ENCODE measurements at places on chromosomes 16 and 17.
A peak's percentile ranks its signal among the peaks of the same experiment; 100 is the strongest.

GRCh38 chr17:38425744-38426143, 2.5 kb upstream of the ARHGAP23 start:
- no peak for DNase-seq

GRCh38 chr17:11795906-11796305, 197.6 kb downstream of the DNAH9 start:
- no peak for DNase-seq

DNA sequence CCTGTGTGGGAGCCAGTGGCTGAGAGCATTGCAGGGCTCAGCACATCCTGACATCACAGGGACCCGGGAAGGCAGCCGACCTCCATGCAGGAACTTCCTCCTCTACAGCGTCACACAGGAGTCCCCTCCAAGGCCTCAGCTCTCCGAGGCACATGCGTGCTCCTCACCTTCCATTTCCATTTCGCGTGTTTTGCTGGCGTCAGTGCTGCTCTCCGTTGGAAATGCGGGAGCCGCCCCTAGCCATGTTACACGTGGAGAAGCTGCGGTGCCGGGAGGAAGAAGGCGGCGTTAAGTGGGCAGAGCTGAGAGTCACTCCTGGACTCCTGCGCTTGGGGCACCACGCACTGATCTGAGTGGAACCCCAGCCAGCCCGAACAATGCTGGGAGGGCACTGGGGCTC, 25.2 kb upstream of the CRISPLD2 start:
- DNase-seq, result no peak

- no peak for DNase-seq
These were observed 9.3 kb downstream of the C16orf78 start for GRCh38 chr16:49382916-49383315.

DNA sequence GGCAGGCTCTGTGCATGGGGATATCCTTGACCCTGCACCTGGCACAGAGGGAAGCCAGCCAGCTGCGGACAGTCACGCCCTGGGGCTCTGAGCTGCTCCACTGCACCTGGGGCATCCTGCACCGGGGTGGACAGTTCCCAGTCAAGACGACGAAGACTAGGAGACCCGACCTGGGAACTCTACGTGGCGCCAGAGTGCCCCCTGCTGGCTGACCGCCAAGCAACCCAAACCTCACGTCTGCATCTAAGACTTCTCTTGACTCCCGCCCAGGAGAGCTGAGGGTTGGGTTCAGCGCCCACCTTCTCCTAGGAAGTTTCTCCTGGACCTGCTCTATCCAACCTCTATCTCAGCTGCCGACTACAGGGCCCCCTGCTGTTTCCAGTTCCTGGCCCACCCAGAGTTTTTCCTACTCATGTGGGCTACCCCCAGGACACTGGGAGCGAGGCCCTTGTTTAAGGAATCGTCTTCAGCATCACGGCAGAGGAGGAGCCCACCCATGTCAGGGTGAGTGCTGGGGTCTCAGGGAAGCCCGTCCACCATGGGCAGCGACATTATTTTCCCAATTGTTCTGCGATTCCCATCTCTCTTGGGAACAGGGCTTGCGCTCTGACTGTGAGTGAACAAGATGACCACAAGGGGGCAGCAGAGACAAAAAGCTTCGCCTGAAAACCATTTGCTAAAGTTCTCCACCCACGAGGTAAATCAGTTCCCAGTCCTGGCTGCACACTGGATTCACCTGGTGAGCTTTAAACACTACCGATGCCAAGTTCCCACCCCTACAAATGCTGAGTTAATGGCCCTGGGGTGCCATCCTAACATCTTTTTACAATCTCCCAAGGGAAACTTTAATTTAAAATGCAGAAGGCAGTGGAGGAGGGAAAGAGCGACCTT, 29.3 kb downstream of the TLE7 start:
- DNase-seq, result peak; percentile 45

- no peak for DNase-seq
These were observed 4.0 kb downstream of the PYY start for GRCh38 chr17:43949781-43950180.

DNA sequence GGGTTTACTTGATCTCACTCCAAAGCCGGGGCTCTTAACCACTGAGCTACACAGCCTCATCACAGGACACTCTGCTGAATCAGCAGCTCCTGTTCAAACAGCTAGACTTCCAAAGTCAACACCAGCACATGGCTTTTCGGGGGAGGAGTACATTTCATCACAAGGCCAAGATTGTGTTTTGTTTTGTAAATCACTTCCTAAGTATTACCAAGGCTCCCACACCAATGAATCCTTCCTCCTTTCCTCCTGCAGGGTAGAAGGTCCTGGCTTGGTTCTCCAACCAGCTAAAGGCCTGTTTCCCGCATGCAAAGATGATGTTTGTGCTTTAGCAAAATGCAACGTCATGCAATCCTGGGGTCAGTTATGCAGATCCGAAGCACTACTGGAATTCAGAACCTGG, 152.5 kb downstream of the XYLT1 start:
- no peak for DNase-seq

- DNase-seq, result no peak
These were observed 4.1 kb upstream of the KRT34 start for GRCh38 chr17:41386227-41386626.

DNA sequence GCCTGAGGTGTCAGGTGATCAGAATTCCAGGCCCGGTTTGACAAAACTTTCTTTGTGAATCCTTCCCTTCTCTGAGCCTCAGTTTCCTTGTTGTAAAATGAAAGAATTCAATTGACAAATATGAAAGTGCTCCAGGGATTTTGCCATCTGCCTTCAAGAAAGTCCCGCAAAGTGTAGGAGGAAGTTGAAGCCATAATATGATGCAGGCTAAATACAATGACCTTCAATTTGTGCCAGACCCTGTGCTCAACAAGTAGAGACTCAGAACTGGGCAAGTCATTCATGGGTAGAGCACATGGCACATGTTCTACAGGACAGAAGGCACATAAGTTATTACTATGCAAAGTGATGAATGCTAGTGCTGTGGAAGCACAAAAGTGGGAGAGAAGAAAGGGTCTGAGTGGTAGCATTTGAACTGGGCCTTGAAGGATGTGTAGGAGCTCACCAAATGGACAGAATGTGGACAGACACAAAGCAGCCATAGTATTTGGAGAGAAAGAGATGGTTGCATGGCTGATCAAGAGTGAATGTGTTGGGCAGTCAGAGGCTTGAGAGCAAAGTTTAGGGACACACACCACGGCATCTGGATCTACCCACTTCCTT, 2.4 kb upstream of the SCIMP start:
- DNase-seq, result no peak

DNA sequence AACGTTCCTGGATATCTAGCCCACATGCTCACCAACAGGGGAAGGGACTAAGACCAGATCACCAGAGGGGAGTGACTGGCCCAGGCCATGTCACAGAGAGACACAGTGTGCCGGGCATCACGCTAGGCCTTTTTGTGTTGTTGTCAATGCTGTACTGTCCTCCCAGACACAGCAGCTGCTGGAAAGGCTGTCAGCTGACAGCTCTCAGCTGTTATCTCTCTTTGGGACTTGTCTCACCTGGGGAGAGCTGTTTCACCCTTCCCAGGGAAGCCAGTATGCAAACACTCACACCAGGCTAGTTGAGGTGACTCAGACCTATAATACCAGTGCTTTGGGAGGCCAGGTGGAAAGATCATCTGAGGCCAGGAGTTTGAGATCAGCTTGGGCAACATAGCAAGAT, 19.4 kb downstream of the UNC45B start:
- no peak for DNase-seq

DNA sequence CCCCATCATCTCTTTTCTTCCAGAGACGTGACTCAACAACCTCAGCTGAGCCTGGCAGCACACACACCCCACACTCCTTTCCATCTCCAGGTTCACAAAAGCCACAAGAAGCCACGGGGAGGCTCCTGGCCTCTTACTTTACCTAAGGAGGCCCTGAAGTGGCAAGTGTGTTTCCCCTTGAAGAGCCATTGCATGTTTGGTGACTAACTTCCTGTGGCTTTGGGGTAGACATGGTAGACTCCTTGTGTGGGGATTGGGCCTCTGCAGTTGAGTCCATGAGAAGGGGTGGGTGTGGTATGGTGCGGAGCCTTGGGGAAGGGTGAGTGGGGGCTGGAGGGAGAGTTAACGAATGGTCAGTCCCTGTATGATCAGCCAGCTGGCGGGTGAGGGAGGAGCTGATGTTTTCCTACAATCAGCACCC, 24.2 kb downstream of the SAP30BP start:
- no peak for DNase-seq

DNA sequence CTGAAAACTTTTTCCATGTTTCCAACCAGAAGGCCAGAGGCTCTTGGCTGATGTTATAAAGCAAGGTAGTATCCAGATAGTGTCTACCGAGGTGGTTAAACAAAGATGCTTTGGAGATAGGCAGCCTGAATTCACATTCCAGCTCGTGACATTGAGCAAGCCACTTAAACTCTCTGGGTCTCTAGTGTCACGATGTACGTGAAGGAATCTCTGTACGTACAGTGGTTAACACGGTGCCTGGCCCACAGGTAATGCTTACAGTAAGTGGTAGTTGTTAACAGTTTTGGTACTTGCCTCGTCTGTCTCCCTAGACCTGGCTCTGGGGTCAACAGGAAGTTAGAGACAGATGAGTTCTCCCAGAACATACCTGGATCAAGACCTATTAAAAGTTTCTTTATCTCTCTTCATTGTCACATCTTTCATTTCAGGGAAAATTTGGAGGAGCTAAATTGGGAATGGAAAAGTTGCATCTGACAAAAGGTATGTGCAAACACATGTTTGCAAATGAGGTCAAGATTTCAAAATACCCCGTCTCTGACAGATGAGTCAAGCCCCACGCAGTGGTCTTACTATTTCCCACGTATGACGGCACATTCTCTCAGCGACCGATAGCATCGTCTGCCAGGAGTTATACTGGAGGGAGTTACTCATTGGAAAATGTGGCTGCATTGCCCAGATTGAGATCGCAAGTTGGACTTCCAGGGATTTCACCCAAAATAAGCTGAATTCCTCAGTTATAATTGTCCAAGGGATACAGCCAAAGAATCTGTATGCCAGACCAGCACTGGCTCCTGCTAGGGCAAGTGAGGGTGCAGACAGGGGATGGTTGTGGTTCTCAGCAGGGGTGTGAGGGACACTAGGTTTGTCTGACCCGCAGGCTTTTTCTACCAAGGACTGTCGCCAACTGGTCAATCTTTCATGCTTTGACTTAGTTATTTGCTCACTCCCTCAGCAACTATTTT, 18.9 kb upstream of the MYH10 start:
- no peak for DNase-seq

- no peak for DNase-seq
These were observed 153.5 kb downstream of the RBFOX3 start for GRCh38 chr17:79457376-79457775.

- DNase-seq, result no peak
These were observed 14.2 kb downstream of the SLC7A5 start for GRCh38 chr16:87854907-87855683.

DNA sequence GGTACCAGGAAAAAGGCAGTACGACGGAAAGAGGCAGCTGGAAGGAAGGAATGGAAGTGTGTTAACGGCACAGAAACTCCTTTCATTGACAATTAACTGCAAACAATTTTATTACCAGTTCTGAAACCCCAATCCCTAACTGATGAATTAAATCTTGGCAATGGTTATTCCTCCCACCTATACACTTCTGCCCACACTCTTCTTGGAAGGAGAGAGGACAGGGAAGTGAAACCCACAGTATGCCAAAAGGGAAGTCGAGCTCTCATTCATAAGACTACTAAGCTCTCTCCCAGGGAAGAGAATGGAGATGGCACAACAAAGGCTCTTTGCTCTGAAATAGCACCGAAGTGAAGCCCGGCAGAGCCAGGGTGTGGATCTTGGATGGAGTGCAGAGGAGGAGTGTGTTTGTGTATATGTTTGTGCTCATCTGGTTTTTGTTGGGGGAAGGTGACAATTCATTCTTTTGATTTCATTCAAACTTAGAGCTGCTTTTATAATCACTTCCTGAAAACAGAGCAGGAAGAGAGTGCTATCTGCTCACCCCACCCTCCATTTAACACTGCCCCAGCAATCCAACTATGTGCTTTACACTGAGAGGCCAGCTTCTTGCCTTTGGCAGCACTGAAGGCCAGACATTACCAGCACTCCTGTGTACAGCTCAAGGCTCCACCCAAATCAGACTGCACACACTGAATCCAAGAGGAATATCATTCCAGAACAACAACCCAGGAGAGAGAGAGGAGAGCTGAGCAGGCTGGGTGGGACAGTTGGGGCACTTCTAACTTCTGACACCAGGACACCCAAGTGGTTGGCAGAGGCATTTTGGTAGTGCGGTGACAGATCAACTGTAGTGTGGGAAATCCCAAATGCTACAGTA, 68.7 kb downstream of the HIC1 start:
- DNase-seq, result no peak

- no peak for DNase-seq
These were observed 36.9 kb downstream of the TBX4 start for GRCh38 chr17:61488878-61489718.

DNA sequence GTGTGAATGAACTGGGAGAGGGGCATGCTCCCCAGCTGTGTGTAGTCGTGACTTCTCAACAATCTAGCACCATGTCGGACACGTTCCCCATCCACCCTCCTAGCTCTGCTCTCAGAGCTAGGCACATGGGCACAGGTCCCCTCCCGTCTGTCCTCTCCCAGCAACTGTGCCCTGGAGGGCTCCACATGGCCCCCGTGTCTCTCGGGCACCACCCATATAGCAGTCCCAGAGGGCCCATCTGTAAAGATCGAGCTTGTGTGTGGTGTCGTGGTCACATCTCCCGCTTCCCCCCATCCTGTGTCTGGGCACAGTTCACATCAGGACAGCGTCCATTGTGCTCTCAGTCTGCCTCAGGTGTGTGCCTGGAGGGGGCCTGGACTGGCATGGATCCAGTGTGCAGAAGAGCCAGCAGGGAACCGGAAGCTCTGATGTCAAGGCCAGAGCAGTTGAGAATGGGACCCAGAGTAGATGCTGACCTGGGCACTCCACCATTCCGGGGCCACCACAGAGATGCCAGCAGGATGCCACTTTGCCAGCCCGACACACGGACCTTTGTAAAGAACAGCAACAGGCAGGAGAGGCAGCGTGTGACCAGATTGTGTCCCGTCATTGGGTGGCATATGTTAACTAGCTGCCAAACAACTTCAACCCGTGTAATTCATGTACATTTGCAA, 55.7 kb downstream of the MARF1 start:
- DNase-seq, result no peak

GRCh38 chr16:50626868-50627267, 54.2 kb downstream of the SNX20 start:
- DNase-seq, result no peak

DNA sequence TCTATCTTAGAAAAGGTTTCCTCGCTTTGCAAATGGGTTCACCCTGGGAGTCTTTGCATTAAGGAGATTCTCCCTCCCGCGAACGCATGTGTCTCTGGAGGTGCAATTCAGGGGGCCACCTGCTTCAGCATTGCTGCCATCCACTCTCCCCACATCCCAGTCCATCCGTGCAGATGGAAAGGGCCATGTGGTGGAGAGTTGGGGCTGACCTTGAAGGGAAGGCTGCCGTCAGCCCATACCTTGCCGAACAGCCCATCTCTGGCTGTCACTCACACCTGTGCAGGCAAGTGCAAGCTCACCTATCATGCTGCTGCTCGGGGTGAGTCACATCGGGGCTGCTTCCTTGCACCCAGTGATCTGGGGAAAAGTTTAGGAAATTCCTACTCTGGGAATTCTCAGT, 106.1 kb downstream of the ZNF423 start:
- DNase-seq, result no peak
